Muscle of arm (tissue), 14 donors: ENCODE measurements at places on chromosomes 4 and X. TPM values are rescaled to one million over a fixed set of nuclear protein-coding genes. Genes with fewer than 3 reads are reported as not detected.

DNA sequence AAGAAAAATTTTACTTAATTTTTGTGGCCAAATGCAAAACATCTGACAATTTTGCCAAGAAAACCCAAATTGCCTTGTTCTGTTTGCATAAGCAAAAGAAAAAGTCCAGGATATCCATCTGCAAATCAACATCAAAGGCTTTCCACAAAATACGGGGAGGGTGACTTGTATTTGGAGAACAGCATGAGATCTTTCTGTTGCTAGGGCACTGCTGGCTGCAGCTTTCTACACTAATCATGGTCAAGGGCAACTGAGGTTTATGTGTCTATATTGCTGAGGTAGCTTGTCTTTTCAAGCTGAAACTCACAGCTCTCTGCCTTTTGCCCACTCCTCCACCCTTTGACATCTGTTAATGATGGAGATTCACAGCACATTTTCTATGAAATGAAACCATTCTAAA, 389.1 kb downstream of the NKX6-1 start:
- no peak for DNase-seq

GRCh38 chr4:29423836-29424721, 1296.1 kb upstream of the PCDH7 start:
- DNase-seq, result no peak

GRCh38 chrX:50697691-50698090, 116.3 kb downstream of the SHROOM4 start:
- DNase-seq, result no peak

DNA sequence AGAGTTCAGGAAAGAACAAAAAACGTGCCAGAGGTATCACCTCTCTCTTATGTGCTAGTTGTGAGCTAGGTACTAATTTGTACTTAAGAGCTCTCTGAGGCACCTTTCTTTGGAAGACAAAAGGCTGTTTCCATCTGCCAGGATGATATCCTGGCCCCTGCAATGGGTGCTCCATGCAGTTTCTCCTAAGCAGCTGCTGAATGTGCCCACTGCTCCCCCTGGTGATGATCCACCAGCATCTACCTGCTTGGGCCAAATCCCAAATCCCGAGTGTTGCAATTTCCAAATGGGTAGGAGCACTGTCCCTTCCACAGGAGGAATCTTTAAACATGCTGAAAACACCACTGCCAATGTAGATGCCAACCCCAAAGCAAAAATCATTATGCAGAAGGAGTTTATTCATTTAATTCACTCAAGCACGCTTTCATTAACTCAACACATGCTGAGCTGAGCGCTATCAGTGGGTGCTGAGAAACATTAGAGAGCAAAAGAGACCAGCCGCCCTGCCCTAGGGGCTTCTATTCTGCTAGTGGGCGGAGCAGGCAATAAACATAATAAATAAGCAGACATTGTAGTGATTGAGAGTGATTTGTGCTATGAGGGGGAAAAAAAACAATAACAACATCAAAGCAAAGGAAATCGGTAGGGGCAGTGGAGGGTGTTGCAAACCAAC, 69.6 kb upstream of the C4orf50 start:
- DNase-seq, result peak; percentile 19

DNA sequence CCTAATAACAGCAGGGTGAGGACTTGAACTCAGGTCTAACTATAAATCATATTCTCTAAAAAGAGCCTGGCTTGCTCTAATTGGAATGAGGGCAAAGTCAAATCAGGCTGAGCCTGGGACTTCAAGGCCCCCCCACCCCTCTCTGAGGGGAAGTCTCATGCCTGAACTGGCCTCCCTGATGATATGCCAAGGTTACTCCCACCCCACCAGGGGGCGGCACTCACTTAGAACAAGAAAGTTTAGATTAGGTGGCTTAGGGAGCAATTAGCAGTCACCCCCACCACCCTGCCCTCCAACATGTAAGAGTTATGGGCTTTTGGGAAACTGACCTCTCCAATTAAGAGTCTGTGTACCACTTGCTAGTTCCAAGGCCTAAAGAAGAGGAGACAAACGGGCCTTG, 2.7 kb downstream of the FOXO4 start:
- peak; percentile 20 for DNase-seq

GRCh38 chrX:37910186-37910585, 62.8 kb upstream of the DYNLT3 start:
- DNase-seq, result no peak

DNA sequence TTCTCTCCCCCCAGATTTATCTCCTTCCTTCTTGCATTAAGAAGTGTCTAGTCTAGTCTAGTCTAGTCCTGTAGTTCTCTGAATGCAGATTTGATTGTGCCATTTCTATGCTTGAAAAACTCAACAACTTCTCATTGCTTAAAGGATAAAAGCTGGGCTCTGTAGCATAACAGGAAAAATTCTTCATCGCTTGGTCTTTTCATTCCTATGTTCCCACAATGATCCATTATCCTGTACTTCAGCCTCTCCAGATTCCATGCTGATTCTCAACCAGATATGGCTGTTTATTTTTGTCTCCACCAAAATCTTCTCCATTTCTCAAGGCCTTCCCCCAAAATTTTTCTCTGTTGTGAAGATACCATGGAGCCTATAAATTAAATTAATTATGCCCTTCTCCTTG, 102.9 kb upstream of the STIM2 start:
- no peak for DNase-seq

DNA sequence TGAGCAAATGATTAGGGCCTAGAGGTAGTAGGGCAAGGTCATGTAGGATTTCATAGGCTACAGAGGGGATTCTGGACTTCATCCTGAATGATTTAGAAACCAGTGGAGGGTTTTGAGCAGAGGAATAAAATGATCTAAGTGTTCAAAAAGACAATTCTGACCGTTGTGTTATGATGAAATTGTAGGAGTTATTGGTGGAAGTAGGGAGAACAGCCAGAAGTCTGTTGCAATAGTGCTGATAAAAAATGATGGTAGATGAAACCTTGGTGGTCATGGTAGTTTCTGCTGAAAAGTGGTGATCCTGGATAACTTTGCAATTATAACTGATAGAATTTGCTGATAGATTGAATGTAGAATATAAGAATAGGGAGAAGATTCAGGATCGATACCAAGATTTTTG, 60.2 kb downstream of the MID1IP1 start:
- no peak for DNase-seq

VCX2 gene
- not detected for polyA plus RNA-seq

MAGEA1 gene
- not detected for polyA plus RNA-seq

YTHDC1 gene
- 78.7 TPM for polyA plus RNA-seq

SERTM2 gene
- polyA plus RNA-seq, result not detected

ZNF185 gene
- polyA plus RNA-seq, result 24.9 TPM

ABLIM2 gene
- polyA plus RNA-seq, result not detected

SMIM31 gene
- polyA plus RNA-seq, result not detected
